ENCODE measurements at places on chromosomes 4 and X. TPM values are rescaled to one million over a fixed set of nuclear protein-coding genes. Genes with fewer than 3 reads are reported as not detected.

Gene TCEAL5
- not detected for total RNA-seq

Gene TMEM156
- 26.0 TPM for total RNA-seq

- DNase-seq = no peak
These were observed 96.3 kb upstream of the ADAMTS3 start for GRCh38 chr4:72665171-72665968.

DNA sequence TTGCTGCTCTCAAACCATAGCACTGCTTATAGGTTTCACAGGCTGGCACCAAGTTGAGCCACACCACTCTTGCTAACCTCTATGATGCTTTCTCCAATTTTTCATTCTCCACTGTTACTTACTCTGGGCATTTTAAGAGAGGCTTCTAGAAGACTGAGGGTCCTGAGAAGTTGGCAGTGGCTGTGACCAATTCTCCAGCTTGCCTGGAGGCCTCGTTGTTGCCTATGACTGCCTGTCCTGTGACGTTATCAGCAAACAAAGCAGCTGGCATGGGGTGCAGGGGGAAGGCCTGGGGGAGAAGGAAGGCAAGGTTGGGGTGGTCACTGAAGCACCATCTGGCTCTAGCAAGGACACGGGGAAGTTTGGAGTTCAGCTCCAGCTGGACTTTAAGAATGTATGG, 30.4 kb upstream of the PDLIM3 start:
- DNase-seq = no peak

GRCh38 chrX:22126327-22126726, 94.2 kb downstream of the PHEX start:
- no peak for DNase-seq

GRCh38 chr4:87865288-87865687, 32.5 kb downstream of the MEPE start:
- no peak for DNase-seq

GRCh38 chr4:184343502-184344177, 126.0 kb upstream of the ENPP6 start:
- DNase-seq = peak; percentile 39
